ENCODE measurements at places on chromosomes 12 and 14. TPM values are rescaled to one million over a fixed set of nuclear protein-coding genes. Genes with fewer than 3 reads are reported as not detected.

GRCh38 chr14:91035855-91036254 lies 24.6 kb downstream of the RPS6KA5 start:
- DNase-seq: no peak

DNA sequence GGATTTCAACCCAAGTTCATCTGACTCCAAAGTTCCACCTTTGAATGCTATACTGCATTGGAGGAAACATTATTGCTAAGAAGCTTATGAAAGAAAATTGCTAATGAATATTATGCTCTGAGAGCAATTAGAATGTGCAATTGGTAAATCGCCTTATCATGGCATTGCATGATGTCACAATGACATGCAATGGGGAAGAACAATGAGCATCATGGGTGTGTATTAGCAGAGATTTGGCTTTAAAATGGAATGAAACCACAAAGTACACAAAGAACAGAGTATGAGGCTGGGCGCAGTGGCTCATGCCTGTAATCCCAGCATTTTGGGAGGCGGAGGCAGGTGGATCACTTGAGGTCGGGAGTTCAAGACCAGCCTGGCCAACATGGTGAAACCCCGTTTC lies 34.7 kb downstream of the FOS start:
- DNase-seq: no peak

DNA sequence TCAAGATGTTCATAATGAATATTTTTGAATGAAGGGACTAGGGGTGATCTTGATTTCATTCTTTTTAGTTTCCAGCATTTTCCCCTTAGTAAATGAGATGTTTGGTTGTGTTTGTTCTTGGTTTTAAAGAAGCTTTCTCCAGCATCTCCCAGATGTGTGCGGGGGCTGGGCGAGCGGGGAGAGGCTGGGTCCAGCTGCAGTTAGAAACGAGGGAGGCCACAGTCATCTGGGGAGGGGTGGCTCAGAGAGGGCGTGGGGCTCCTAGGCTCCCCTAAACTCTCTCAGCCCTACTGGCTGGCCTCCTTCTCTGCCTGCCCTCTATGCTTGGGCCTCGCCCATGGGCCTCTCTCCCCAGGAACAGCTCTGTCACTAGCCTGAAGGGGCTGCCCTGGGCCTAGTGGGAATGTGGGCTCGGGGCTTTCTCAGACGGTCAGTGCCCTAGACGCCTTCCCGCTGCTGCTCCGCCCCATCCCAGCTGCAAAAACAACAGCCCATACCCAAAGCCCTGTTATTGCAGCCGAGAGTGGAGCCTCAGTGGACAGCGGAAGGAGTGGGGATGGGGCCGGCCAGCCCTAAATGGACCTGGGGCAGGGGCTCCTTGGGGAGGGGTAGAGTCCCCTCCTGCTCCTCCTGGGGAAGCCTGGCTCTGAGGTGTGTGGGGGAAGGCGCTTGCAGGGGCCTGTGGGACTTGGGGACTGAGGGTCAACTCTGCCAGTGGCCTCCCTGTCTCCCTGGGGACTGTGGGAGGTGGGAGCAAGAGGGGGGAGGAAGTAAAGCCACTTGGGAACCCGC lies 18.3 kb upstream of the EIF2B2 start:
- no peak for DNase-seq

- peak; percentile 5 for DNase-seq
Measured at GRCh38 chr12:132414634-132415326, 75.2 kb upstream of the FBRSL1 start.

DNA sequence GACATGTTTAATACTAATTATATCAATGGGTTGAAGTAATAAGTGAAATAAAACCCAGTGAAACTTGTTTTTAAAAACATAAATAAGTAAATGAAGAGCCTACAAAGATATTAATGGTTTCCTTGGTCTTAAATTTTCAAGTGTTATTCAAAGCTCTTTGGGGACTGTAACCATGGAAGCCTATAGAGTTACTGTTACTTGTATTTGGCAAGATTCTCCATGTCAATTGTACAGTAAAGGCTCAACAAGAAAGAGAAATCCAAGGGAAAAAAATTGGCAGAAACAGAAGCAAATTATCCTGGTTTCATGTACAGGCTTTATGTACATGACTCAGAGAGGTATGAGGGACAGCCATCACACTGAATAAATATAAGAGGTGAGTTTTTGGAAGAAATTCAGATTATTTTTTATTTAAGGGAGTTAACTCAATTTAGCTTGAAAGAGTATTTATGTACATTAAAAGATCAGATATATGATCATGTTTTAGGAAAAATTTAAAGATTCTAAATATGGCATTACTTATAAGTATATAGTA lies 151.1 kb upstream of the HMGA2 start:
- no peak for DNase-seq

GRCh38 chr14:73460691-73461127 lies 2.4 kb upstream of the NUMB start:
- no peak for DNase-seq

KSR2 gene
- 1.3 TPM for total RNA-seq

HOTAIR gene
- 0.12 TPM for total RNA-seq

Measured in glomerular endothelial cell (primary cell).